ENCODE measurements at places on chromosomes 11 and 22.

GRCh38 chr11:72642884-72643522, 31.2 kb downstream of the PDE2A start:
- peak; percentile 39 for DNase-seq

DNA sequence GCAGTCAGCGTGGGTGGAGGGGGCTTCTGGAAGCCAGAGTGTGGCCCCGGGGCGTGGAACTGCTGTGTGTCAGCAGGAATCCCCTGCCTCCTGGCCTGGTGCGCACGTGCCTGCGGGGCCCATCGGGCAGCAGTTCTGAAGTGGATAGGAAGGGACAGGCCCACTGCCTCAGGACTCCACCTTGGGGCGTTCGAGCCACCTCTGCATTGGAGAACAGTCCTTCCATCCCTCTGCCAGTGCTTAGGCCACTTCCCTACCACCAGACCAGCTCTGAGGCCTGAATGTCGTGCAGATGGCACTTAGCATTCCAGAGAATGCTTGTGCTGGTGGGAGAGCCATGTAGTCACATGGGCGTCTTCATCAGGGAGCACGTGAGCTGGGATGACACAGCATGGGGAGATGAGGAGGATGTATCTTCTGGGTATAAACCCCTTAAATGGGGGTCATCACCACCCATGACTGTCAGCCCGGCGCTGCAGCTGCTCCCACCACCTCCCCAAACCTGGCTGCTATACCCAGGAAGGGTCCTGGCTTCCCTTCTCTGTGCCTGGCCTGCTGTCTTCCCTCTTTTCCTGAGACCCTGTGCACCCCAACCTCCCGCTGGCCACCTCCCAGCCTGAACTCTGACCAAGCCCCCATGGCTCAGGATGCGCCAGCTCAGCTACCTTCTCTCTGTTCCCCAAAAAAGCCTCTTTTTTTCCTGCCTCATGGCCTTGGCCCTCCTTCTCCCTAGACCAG, 9.7 kb downstream of the INCENP start:
- no peak for DNase-seq

GRCh38 chr11:28346209-28346608, 238.0 kb downstream of the METTL15 start:
- no peak for DNase-seq

DNA sequence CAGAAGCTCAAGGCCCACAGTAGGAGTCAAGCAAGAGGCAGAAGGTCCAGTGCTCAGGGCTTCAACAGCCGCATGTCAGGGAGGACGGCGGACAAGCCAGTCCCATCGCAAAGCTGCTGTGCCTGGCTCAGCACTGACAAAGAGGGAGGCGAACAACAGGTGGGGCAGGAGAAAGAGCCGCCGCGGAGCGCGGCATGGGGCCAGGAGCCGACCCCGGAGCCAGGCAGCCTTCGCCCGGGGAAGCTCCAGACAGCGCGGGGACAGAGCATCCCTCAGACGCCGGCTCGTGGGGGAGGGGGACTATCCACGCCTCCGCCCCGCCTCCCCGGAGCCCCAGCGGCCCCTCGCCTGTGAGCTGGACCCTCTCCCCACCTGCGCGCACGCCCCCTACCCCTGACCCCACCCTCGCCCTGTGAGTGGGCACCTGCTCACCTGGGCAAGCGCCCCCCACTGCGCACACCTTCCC, 369 bp downstream of the DHCR7 start:
- no peak for DNase-seq

GRCh38 chr11:96259134-96259830, 83.7 kb downstream of the MAML2 start:
- no peak for DNase-seq

- no peak for DNase-seq
Measured at GRCh38 chr11:70487756-70488155, 89.4 kb downstream of the CTTN start.

GRCh38 chr11:27740362-27741013, 40.2 kb upstream of the BDNF start:
- DNase-seq: no peak

DNA sequence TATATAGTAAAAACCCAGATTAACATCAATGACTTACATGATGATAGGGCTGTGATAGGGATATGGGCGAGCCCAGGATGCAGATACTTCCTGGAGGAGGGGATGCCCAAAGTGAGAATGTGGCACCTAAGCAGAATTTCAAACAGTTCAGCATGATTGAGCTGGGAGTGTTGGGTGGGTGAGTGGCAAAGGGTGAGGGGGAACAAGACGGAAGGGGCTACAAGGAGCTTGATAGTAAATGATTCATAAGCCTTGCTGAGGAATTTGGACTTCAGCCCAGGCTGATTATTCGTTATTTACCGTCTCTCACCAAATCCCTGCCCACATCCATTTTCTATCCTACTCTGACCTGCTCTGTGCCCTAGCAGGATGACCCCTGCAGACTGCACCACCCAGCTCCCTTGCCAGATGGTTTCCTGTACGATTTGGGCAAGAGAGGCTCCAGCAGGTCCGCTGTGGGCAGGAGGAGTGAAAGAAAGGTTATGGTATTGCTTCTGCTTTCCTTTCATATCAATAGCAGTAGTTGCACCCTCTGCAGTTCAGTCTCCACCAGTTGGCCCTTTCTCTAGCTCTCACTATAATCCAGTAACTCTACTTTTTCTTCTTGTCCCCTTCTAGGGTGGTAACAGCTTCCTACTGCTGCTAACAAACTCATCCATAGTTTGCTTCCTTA, 30.3 kb upstream of the SIK2 start:
- DNase-seq: no peak

DNA sequence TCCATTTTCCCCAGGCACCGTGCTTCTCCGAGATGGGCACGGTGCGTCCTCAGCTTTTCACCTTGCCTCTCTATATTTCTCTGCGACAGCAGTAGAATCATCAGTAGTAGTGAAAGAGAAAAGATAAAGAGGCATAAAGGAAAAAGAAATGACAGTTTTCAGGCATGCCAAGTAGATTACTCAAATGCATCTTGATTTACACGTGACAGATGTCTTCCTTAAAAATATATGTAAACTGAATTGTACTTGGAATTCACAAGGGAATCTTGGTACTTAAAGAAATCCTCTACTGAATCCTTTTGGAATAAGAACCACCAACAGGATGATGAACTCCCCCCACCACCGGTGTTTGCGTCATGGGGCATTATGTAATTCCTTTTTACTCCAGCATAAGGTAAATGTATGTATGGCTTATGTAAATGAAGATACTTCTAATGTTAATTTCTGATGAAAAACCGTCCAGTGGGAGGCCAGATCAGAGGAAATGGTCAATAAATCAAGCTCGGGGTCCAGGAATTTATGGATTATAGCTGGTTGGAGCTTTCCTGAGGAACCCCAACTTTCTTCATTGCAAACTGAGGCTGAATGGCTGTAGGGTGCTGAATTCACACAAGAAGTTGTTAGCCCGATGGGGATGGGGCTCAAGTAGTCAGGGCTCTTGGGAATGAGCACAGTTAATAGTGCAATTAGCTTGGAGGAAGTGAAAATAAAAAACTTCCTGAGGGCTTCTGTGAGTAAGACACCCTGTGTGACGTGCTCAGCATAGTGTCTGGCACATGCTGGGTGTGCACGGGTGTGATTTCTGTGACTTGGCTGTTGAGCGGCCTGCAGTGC, 630.4 kb downstream of the OPCML start:
- DNase-seq: no peak

DNA sequence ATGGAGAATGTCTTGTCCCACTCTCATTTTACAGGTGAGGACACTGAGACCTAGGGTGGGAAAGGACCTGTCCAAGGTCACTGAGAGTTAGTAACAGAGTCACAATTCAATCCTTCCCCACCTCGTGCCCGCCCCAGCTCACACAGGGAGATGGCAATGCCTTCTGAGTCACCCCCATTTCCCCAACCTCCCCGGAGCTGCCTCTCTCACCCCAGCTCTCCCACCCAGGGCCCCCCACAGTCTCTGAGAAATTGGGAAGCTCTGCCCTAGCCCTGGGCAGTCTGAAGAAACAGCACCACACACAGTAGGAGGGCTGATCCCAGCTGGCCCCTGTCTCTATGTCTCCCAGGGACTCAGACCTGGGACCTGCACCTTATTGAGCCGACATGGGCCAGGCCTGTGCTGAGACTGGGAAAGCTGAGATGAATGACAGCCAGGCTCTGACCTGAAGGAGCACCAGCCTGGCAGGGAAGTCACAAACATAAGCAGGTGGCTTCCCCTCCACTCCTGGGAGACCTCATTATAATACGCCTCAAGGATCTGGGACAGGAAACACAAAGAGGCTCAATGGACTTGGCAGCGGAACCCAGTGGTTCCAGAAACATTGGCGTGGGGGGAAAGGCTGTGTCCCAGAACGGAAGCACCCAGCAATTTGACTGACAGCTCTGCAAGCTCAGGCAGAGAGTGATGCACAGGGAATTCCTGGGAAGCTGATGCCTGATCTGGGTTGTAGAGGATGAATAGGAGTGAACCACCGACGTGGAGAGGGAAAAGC, 51.0 kb downstream of the CD6 start:
- DNase-seq: no peak

DNA sequence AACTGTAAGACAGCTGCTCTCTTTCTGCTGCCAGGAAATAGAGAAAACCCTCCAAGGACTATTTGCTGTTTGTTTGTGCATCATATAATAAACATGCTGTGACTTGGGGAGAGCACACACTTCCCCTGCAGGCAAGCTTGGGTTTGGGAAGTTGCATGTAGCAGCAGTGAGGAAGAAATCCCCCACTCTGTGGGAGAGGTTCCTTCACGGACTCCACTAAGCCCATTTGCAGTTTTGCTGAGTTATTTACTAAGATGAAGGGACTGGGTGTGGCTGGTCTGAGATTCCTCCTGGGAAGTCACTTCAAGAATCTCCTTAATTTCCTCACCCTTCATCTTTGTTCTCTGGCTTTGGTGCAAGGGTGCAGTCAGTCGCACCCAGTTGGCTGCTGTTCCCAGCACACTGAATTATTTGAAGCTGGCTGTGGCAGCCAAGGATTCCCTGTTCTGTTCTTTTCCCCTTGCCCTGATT, 104.9 kb downstream of the ARFGAP2 start:
- peak; percentile 3 for DNase-seq

All from C1 segment of cervical spinal cord (tissue), 14 donors.